ENCODE measurements at places on chromosomes 6 and 20. TPM values are rescaled to one million over a fixed set of nuclear protein-coding genes. Genes with fewer than 3 reads are reported as not detected.

The AIF1 gene
- 47.4 TPM for total RNA-seq

The GNMT gene
- total RNA-seq = 0.26 TPM

The MAN1A1 gene
- 38.4 TPM for total RNA-seq

The RIPOR3 gene
- total RNA-seq = not detected

The STMND1 gene
- not detected for total RNA-seq

The LBP gene
- not detected for total RNA-seq

The JAG1 gene
- total RNA-seq = 0.54 TPM

The SYCP2L gene
- 0.64 TPM for total RNA-seq

- no peak overlapping the region for H3K4me3 ChIP-seq
- no peaks in the 10 kb centered on the region for H3K27me3 ChIP-seq
- H3K27ac ChIP-seq = no peak overlapping the region
- no peaks in the 10 kb centered on the region for H3K36me3 ChIP-seq
- H3K4me1 ChIP-seq = no peaks in the 10 kb centered on the region
- DNase-seq = no peak
Observed at GRCh38 chr6:23184351-23184750, 615.0 kb downstream of the HDGFL1 start.

- peak; percentile 85 for DNase-seq
- H3K36me3 ChIP-seq = peaks cover 6% of the 10 kb centered on the region
- H3K27ac ChIP-seq = peak overlapping the region; percentile 99
Observed at GRCh38 chr6:149545258-149545753, 537 bp downstream of the PPIL4 start.

DNA sequence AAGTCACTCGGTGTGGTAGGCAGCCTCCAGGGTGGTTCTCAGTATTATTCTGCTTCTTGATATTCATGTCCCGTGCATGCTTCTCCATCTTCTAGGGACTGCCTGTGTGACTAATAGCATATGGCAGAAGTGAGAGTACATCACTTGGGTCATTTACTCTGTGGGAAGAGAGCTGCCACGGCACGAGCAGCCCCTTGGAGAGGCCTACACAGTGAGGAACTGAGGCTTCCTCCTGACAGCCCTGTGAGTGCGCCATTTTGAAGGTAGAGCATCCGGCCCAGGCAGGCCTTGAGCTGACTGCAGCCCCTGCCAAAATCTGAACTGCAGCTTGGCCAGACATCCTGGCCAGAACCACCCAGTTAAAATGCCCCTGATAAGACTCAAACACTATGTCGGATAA, 17.3 kb upstream of the MCUR1 start:
- no peak for DNase-seq
- H3K4me3 ChIP-seq = no peak overlapping the region
- H3K4me1 ChIP-seq = no peaks in the 10 kb centered on the region
- no peak overlapping the region for H3K27ac ChIP-seq
- peaks cover 20% of the 10 kb centered on the region for H3K27me3 ChIP-seq

DNA sequence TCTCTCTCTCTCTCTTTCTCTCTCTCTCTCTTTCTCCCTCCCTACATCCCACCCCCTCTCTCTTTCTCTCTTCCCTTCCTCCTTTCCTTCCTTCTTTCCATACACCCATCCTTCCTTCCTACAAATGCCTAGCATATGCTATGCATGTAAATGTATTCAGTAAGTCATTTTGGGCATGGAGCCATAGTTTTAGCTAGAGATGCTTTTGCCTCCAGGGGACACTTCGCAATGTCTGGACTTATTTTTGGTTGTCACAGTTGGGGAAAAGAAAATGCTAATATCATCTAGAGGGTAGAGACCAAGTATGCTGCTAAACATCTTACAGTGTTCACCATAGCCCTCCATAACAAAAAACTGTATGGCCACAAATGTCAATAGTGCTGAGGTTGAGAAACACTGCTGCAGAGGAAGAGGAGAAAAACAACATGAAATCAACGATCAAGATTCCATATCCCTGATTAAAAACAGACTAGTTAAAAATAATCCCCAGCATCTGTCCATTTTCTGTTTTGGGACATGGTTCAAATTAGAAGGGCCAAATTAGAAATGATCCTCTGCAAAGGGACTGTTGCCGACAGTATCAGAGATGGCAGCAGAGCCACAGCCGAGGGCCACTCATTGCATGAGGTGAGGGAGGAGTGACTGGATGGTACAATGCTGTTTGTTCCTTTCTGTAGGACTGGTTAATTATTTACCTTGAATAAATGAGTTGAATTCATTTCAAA, 152.7 kb downstream of the SH3BGRL2 start:
- DNase-seq = no peak
- H3K27me3 ChIP-seq = peaks cover 13% of the 10 kb centered on the region
- H3K4me1 ChIP-seq = no peaks in the 10 kb centered on the region
- no peaks in the 10 kb centered on the region for H3K36me3 ChIP-seq

All from activated CD8-positive, alpha-beta memory T cell treated with anti-CD3 and anti-CD28 coated beads, Interleukin-2, amount 10 ng/mL, durations not matched to agents 7 days and 5 days (primary cell).